ENCODE measurements at places on chromosomes 2 and 18. TPM values are rescaled to one million over a fixed set of nuclear protein-coding genes. Genes with fewer than 3 reads are reported as not detected.
A peak's percentile ranks its signal among the peaks of the same experiment; 100 is the strongest.

GRCh38 chr2:204042401-204042800 lies 105.8 kb downstream of the ICOS start:
- DNase-seq = no peak

SLC23A3 gene
- total RNA-seq = 3.4 TPM

CRYGA gene
- total RNA-seq = not detected

- no peak for DNase-seq
Observed at GRCh38 chr2:136098441-136098840, 19.5 kb downstream of the CXCR4 start.

DNA sequence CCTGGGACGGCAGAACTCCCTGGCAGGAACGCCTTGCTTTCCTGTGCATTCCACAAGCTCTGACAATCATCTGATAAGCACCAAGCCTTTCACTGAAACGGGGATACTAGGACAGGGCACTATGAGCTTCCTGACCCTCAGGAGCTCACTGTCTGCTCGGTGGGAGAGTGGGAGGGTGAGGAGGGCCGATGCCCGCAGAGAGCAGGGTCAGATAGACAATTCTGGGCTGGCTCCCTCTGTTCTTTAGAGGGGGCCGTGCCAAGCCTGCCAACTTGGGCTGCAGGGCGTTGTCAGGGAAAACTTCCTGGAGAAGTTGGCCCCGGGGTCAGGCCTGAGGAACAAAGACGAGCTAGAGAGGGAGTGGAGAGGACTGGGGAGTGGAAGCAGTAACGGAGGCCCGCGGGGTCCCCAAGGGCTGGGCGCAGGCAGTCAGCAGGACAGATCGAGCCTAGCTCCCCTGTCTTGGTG lies 82.0 kb downstream of the CTAGE1 start:
- DNase-seq = no peak

SCN7A gene
- 11.5 TPM for total RNA-seq

STPG4 gene
- not detected for total RNA-seq

DNA sequence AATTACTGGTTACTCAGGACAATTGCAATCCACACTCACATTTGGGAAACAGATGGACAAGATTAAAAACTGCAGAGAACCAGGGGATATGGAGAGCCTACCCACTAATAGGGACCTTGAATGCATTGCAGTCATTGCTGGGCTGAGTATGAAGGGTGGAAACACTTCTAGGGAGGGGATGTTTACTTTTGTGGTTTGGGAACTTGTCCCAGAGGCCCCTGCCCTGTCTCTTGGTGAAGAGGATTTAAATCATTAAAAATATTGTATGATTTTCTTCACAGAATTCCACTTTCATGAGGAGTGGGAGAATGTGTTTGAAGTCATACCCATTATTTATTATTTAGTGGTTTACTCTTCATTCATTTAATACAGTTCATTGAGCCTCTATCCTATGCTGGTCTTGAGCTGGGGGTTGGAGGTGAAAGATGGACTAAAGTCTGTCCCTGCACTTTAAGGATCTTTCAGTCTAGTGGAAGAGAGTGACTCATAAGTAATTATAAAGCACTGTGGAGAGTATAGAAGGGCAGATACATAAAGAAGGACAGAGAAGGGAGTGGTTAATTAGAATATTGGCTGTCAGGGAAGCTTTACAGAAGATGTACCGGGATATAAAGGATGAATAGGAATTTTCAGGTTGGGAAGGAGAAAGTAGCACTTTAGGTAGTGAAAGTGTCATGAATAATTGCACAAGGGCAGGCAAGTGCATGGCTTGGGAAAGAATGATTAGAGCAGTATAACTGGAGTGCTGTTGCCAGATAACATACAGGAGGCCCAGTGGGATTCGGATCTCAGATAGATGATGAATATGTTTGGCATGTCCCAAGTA lies 313.4 kb downstream of the LPIN1 start:
- DNase-seq = no peak

DNA sequence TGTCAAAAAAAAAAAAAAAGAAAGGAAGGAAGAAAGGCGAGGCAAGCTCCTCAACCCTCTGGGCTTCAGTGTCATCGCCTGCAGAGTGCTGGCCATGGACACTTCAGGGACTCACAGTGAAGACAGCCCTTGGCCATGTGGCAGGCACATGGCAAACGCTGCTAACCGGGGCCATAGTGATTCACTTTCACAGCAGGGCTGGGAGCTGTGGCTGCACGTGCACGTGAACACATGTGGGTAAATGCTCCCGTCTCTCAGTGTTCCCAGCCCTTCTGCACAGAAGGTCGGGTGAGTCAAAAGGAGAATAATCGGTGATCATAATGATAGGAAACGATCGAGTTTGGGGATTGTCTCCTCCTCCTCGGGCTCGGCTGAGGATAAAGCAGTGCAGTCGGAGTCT lies 46.1 kb upstream of the UBE2F start:
- no peak for DNase-seq

STEAP3 gene
- 52.2 TPM for total RNA-seq

GRCh38 chr2:181130686-181131085 lies 150.3 kb downstream of the UBE2E3 start:
- DNase-seq = no peak

MAPK4 gene
- 1.3 TPM for total RNA-seq

DNA sequence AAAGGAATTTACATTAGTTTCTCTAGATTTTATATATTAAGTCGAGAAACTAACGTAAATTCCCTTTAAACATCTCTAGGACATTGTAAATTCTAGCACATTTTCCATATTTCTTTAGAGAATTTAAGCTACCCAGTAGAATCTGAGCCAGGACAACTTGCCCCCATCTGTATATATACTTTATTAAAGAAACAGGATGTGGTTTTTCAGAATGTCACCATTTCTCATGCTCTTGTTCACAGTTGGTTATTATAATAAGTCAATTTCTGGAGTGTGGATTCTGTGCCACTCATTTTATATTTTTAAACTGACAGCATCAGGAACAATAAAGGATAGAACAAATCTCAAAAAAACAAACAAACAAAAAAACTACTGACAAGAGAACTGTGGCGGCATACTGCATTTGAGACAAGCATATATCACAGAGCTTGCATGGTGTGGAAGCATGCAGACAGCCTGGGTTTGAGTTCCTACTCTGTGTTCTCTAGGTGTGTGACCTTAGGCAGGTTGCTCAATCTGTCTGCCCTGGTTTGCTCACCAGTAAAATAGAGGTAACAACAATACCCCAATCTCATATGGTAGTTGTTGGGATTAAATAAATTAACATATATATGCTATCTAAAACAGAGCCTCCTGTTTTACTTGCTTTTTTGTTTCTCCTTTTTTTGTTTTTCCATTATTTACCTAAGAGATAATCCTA lies 61.4 kb upstream of the DNER start:
- no peak for DNase-seq

DNA sequence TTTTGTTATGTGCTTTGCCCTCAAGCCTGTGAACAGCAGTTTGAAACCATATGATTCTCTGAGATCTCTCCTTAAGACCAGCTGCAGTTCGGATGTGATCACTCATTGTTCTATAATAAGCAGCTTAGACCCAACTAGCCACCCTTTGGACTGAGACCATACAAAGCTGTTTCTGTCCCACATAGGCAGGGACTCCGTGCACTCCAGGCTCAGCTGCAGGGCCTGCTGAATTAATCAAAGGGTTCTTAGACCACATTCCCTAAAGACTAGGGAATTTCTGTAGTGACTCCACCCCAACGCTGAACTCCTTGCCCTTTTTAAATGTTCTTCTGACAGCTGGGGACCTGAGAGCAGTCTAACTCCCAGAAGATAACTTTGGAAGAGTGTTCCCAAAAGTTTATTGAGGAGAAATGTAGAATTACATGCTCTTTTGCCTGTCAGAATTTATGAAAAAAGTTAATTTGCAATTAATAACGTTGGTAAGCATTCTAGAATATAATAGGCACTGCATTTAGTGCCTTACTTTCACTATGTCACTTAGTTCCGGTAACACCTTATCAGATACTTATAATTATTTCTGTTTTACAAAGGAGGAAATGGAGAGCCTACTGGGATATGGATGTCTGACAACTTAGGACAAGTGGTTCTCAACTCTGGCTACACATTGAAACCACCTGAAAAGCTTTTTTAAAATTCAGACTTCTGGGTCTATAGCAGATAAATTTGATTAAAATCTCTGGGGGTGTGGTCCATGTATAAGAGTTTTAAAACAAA lies 42.3 kb downstream of the GULP1 start:
- DNase-seq = no peak

- DNase-seq = no peak
Observed at GRCh38 chr18:23391156-23391555, 61.9 kb upstream of the RIOK3 start.

- DNase-seq = no peak
Observed at GRCh38 chr18:51543658-51544155, 346.2 kb upstream of the MEX3C start.

- no peak for DNase-seq
Observed at GRCh38 chr2:1014802-1015201, 64.2 kb downstream of the SNTG2 start.

DNA sequence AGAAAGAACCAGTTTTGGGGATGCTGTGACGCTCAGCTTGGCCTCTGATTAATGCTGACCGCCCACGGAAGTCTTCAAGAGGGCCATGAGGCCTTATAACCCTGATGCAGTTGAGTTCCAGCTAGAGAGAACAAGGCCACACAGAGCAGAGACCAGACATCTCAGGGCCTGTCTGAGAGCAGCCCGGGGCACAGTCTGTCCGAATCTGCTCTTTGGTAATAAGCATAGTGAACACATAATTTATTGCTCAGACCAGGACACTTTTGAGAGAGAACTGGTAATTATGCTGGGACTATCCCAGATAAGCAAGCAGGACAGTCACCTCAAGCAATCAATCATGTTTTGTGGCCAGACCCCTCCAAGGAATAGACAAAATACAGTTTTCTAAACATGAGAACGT lies 68.5 kb downstream of the STPG4 start:
- peak; percentile 32 for DNase-seq

MAP3K20 gene
- 42.9 TPM for total RNA-seq

MC5R gene
- total RNA-seq = not detected

PROKR1 gene
- 0.66 TPM for total RNA-seq

DNA sequence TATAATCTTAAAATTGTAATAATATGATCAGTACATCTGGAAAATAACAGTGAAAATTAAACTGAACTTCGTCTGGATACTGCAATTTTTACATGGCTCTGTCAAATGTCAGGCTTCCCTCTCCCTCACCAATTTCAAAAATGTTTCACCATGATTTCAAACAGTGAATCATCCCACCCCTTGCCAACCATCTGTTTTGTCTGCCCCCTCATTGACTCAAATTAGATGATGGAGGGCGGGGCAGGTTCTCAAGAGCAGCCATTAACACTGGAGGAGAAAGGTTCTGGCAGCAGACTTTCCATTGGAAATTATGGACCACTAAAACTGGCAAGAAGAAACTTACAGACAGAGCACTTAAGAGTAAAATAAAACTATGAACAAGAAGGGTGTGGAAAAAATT lies 1195.7 kb upstream of the ZEB2 start:
- DNase-seq = no peak

INPP5D gene
- total RNA-seq = 18.4 TPM

DNA sequence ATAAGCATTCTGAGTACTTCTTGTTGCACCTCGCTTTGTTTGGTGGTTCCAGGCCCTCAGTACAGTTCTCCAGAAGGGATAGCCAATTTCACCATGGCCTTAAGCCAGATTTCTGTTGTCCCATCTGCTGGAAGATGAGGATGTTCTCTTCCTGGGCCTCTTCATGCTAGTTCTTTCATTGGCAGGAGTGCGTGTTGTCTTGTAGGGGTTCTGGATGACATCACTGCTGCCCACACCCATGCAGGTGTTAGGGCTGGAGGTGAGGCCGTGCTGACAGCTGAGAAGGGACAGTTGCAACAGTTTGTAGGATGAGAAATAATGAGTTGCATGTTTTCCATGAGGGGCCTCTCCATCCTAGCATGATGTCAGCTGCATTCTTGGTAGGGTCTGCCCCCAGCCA lies 142.9 kb downstream of the LDLRAD4 start:
- DNase-seq = no peak

- no peak for DNase-seq
Observed at GRCh38 chr2:226080334-226080733, 680.8 kb downstream of the NYAP2 start.

GRCh38 chr2:128535953-128536352 lies 217.3 kb upstream of the HS6ST1 start:
- DNase-seq = no peak

DNA sequence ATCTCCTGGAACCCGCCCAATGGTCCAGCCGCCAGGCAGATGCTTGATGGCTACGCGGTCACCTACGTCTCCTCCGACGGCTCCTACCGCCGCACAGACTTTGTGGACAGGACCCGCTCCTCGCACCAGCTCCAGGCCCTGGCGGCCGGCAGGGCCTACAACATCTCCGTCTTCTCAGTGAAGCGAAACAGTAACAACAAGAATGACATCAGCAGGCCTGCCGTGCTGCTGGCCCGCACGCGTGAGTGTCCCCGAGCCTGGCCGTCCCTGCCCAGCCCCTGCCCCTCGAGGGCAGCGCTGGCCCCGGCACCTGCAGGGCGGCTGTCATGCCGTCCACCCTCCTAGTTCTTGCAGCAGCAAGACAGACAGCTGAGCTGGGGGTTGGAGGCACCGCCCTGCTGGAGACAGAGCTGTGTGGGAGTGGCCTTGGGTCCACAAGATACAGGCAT lies 36.7 kb downstream of the MTERF4 start:
- peak; percentile 16 for DNase-seq

DNA sequence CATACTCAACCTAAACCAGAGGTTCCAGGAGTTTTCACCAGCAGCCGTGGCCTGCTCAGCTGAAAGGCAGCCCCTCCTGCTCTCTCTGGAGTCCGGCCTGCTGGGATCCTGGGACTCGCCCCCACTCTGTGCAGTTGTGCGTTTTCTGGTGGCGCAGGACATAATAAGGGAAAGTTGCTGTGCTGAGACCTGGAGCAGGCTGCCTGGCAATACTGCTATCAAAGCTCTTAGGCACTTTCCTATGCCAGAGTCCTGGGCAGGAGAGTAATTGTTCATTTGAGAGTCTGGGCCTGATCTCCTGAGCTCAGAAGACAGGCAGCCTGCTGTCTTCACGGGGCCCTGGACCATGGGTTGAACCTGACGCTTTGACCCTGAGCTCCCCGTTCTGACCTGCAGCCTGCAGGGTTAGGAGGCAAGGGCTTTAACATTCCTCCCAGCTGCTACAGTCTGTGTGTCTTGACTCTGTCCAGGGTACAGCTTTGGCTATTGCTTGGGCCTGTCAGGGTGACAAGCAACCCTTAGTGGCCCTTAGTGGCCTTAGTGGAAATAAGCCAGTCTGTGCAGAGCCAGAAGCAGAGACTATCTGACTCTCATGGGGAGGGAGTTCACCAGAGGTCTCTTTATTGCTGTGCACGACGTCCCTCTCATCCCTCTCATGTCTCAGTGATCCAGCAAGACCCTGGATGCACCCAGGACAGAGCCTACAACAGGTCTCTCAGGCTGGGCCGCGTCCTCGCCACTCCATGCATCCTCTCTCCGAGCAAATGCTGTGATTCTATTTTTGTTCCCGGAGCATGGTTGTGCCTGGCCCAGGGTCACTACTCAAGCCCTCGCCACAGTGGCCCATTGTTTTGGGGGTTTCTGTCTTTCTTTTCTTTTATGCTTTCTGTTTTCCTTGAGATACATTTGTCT lies 60.6 kb downstream of the ACKR3 start:
- DNase-seq = no peak

Data from breast epithelium (tissue), 4 donors.